Amygdala (tissue), 56 donors: ENCODE measurements at places on chromosomes 12 and 14.

DNA sequence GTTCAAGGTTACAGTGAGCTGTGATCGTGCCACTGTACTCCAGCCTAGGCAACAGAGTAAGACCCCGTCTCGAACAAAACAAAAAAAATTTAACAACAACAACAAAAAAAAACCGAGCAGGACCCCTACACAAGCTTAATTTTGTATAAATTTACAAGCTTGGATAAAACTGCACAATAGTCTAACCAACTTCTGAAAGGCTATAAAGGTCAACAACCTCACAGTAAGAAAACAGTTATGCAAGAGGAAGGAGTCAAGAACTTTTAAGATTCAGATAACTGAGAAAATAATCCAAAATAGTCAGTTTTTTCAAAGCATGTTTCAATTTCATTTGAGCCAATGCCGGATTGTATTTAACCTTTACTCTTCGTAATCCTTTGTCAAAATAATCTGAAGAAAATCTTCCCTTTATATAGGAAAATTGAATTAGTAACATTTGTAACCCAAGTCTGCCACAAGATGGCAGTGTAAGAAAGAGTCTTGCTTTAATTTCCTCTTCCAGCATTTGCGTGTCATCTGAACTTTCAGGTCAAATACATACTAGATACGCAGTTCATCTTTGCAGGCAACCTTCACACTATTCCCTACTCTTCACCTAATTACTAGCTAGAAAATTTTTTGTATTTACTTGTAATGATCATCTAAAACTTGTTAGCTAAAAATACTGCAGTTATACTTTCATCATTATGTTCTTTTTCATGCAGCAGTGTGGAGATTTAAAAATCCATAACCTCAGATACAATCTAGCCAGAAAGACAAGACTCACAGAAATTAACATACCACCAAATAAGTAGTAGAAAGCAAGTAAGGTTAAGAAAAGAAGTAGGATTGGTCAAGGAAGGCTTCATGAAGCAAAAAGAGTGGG lies 5.8 kb downstream of the CCNB1IP1 start:
- no peak for DNase-seq

DNA sequence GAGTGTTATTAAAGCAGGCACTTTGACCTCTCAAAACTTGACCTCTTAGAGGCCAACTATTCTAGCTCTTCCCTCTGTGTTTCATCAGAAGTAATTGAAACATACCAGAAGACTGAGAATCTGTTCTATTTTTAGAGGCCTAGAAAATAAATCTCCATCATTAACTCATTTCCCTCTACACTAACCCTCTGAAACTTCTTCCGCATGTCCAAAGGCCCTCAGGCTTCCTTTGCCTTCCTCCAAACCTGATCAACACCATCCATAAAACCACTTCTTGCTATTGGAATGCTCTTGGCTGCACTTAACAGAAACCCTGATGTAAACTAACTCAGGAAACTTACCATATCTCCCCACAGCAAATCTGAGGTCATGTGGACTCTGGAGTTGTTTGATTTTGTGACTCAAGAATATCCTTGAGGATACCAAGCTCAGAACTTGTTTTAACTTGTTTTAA lies 196.4 kb downstream of the RPAP3 start:
- no peak for DNase-seq

- DNase-seq, result no peak
Measured at GRCh38 chr12:52087961-52088820, 8.7 kb downstream of the SMIM41 start.

DNA sequence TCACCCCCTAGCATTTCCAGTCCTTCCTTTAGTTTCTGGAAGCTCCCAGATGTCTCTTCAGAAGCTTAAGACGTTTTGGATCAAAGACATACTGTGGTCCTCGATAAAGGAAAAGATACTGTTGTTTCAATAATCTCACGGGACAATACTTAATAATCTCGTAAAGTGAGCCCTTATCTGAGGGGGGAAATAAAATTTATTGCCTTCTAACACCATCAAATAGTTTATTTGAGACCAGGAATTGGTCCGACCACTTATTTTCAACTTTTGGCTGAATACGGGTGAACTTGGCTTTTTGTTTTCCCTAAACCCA lies 640 bp upstream of the G2E3 start:
- no peak for DNase-seq

- DNase-seq, result peak; percentile 43
Measured at GRCh38 chr12:49462083-49462744, 76.6 kb upstream of the KCNH3 start.

DNA sequence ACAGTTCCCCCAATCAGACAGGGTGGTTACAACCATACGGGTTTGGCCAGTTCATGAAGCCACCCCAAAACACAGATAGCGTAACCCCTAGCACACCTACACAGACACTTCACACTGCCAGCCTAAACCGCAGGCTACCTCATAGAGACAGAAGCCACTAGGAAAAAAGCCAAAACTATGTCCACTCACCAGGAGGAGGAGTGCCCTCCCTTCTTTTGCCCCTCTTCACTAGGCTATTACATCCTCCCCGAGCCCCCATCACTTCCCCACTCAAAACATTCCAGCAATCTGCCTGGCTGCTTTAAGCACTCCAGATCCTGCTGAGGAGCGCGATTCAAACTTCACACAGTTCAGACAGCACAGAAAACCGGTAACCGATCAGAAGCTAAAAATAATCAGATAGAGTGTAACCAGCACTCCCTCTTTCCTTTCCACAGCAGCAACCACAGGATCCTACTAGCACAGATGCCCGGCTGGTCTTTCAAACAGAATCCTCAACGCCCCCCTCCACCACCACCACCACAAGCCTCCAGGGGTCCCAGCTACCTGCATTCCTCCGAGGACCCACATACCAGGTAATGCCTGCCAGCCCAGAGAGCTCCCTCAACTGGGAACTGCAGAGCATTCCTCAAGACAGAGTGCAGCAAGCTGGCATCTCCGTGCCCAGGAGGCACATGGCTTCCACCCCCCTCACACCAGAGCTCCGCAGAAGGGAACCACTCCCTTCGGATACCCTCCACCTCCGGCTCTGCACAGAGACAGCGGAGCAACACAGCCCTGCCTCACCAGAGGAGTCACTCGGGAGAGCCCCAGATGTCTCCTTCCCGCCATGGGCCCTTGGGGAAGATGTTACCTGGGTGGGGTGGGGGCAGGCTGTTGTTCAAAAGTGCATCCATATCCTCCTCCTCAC lies 1.5 kb downstream of the CHD4 start:
- peak; percentile 16 for DNase-seq

DNA sequence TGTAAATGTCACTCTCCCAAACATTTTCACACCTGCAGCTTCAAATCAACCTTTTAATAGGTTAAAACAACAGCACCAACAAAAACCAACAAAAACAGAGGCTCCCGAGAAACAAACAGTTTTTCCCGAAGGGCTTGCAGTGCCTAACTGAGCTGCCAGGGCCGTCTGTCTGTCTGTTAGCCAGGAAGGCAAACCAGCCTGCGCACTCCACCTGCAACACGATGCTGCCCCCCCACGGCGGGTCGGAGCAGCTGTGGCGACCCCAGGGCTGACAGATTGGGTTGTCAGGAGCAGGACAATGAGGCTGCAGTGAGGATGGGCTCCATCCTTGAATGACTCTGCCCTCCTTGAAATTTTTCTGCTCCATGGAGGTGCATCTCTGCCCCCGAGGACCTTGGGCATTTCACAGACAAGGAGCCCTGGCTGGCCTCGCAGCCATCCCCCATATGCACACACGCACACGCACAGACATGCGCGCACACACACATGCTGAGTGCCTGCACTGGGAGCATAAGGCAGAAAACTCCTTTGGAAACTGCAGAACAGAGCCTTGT lies 2.6 kb downstream of the RTL1 start:
- no peak for DNase-seq

DNA sequence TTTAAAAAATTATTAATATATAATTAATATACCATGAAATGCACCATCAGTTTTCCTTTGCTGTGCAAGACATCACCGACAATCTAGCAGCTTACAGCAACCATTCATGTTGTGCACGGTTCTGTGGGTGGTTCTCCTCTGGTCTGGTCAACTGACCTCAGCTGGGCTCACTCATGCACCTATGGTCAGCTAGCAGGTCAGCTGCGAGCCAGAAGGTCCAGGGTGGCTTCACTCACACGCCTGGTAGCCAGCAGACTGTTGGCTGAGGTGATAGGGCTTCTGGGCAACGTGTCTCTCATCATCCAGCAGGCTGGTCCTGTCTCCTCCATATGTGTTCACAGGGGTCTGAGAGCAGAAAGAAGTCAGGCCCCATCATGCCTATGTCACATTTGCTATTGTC lies 210.4 kb downstream of the KIF26A start:
- DNase-seq, result no peak

DNA sequence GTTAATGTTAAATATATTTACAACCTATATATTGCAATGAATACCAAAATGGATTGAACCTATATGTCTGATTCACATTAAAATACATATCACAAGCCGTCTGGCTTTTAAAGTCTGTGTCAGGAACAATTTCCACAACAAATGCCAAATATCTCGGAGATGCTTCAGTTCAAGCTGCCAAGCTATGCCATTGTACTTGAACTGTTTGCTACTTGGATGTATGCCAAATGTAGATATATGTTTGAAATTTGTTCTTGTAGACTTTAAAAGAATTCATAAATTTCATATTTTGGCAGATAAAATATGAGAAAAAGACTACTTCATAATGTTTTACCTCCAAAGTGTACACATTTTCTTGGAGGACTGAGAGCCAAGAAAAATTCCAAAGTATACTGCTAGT lies 37.0 kb downstream of the WASHC3 start:
- DNase-seq, result no peak

- no peak for DNase-seq
Measured at GRCh38 chr14:45261209-45261608, 8.2 kb upstream of the MIS18BP1 start.

DNA sequence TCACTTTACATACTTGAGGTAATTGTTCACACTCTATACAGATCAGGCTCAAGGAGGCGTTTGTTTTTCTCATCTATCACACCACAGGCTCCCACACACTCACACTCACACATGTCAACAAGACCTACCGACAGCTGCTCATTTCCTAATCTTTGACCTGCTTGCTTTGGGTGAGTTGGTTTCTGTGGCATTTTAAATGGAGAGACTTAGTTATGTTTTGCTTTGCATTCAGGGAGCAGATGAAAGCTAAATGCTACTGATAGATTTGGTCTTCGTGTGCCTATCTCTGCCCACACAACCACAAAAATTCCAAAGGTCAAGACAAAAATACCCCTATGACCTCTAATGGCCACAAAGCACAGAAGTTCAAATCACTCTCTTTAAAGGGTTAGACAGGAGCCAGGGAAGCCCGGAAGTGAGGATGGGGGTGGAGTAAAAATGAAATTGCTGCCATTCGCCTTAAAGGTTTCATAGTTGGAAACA lies 203.5 kb upstream of the G2E3 start:
- no peak for DNase-seq

GRCh38 chr12:64194333-64195149 lies 27.6 kb downstream of the KICS2 start:
- DNase-seq, result no peak

DNA sequence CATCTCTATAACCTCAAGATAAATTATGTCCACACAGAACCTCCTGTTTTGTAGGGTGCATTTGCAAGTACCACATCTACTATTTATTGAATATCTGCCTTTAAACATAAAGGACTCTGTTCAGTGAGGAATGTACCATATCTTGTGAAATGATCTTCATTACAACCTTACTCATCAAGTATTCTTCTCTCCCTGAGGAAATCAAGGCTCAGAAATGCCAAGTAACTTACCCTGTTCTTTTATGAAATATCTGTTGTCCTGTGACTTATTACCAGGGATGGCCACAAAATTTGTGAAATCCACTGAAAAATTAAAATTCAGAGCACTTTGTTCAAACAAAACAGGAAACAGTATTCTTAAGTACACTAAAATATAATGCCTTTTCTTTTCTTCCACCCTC lies 366.7 kb downstream of the GALC start:
- DNase-seq, result no peak

- DNase-seq, result no peak
Measured at GRCh38 chr14:89060191-89060590, 235.7 kb downstream of the TTC8 start.

- DNase-seq, result no peak
Measured at GRCh38 chr12:113855998-113856397, 110.1 kb downstream of the RBM19 start.
